LHCN-M2 (cell line): ENCODE measurements at places on chromosomes 12 and 14. TPM values are rescaled to one million over a fixed set of nuclear protein-coding genes. Genes with fewer than 3 reads are reported as not detected.
A peak's percentile ranks its signal among the peaks of the same experiment; 100 is the strongest.

Gene FGF6
- total RNA-seq: not detected in 2 replicates

- DNase-seq: no peak
Observed at GRCh38 chr14:63992858-63993257, 140.1 kb downstream of the SYNE2 start.

DNA sequence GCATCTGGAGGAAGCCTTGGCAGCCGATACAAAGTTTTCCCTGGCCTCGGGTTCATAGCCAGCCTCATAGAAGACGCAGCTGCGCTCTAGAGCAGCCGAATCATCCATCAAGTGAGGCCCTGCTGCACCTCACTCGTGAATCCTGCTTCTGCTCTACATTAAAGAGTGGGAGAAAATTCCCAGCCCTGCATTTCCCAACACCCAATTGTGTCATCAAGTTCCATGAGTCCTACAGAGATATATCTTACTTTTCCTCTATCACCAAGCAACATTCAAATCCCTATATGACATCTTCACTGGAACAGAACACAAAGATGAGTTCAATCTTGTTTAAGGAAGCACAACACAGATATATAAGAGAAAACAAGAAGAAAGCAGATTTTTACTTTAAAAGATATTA lies 139.3 kb downstream of the TTC7B start:
- DNase-seq: peak; percentile 11

GRCh38 chr14:78683981-78684380 lies 513.8 kb downstream of the NRXN3 start:
- DNase-seq: no peak

- no peak for DNase-seq
Observed at GRCh38 chr14:89014569-89014850, 190.1 kb downstream of the TTC8 start.
